Fibroblast of mammary gland (primary cell): ENCODE measurements at places on chromosomes 16 and 17.
A peak's percentile ranks its signal among the peaks of the same experiment; 100 is the strongest.

GRCh38 chr16:57609541-57610401 lies 18.7 kb upstream of the ADGRG1 start:
- DNase-seq, result no peak

DNA sequence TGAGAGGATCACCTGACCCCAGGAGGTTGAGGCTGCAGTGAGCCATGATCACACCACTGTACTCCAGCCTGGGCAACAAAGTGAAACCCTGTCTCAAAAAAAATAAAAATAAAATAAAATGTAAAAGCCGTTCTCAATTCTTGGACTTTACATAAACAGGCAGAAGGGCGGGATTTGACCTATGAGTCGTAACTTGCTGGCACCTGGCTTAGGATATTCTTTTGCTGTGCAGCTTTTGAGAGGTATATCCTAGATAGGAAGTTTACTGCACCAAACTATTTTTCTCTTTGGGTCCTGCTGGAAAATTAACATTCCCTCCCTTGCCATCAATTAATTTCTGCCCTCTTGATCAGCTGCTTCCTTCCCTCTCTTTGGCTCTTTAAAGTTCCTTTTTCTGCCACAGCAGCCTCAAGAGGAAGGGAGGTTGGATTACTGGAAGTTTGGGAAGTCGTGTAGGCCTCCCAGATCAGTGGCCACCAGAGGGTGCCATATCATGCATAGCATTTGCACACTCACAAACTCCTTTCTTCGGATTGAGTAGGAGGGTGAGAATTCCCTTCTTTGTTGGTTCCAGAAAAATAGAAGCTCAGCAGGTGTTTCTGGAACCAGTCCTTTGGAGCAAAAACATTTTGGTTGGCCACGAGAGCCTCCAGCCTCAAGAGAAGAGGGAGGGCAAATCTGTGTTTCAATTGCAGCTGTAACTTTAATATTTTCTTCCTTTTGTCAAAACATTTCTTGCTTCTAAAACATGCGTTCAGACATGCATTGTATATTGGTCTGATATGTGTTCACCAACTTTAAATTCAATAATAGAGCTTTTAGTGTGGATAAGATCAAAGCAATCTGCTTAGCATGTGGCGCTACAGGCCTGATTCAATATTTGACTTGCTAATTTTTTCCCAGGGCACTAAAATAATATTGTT lies 147.3 kb downstream of the CCDC182 start:
- DNase-seq, result peak; percentile 79

GRCh38 chr16:74743668-74744299 lies 30.8 kb downstream of the FA2H start:
- peak; percentile 65 for DNase-seq

DNA sequence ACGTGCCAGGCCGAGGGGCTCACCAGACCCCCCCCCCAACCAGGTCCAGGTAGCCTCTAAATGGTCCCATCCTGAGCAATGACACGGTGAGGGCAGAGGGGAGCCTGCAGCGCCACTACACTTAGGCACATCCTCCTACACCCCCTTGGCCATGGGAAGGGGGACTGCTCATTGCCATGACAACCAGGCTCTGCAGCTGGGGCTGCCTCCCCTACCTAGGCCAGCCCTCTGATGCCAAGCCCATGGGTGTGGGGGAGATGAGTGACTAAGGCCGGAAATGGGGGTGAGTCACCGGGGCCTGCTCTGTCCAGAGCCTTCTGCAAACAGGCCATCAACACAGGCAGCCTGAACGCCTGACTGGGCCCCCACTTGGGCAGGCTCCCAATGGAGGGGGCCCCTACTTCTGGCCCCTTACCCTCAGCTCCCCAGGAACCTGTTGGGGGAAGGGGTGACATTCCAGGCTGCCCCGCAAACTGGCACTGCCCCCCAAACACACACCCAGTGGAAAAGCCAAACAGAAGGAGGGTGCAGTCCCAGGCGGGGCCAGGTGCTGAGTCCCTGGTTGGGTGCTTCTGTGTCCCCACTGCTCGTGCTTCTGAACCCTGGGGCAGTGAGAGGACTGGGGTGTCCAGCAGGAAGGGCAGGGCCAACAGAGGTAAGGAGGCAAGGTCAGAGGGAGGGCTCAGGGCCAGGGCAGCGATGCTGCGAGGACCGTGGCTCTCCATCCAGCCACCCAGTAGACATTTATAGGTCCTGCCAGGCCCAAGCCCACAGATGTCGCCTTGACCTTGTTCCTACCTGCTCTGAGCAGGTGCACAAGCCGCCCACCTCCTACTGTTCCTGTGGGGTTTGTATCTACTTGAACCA lies 8.2 kb downstream of the PLCD3 start:
- DNase-seq, result peak; percentile 86

DNA sequence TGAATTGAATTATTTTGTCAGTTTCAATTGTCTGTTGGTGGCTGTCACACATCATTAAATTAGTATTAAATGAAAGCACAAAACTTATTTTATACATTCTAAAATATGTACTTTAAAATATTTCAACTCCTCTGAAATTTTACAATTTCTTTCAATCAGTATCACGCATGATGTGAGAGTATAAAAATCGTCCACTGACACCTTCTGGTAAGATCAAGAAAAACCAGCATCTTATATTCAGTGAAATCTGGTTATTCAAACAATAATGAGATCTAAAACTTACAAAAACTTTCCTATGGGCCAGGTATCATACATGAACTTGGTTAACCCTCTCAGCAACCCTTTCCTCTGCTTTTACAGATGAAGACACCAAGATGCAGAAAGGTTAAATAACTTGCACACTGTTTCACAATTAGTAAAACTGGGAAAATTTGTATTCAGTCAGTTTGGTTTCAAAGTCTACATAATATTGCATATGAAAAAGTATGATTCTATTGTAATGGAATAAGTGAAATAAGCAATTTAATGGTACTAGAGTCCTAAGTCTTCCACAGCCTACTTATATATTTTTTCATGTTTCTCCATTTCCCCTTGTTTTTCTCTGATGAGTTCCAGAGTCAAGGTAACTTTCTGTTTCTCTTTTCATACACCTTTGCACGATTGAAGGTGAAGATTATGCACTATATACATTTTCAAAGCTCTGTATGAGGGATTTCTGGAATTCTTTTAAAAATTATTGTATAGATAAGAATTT lies 58.7 kb downstream of the EFCAB5 start:
- DNase-seq, result peak; percentile 12
